ENCODE measurements at places on chromosomes 11 and 22.

GRCh38 chr11:12131943-12132789 lies 21.8 kb downstream of the MICAL2 start:
- no peak for DNase-seq

- DNase-seq = no peak
These were observed 35.7 kb downstream of the CYB5R2 start for GRCh38 chr11:7637447-7638157.

DNA sequence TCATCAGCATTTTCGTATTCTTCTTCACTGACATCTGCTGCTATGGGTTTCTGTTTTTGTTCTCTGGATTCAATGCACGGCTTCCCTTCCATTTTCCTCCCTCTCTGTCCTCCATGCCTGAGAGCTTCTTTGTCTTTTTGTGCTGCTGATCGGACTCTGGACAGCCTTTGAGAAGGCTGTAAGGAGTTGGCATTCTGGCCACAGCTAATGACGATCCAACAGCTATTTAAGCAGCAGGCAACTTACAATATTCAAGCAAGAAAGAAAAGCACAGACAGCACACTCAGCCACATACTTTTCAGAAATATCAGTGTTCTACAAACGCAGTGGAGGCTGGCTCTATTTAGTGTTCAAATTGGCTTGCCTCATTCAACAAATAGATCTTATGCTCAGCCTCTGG lies 60.9 kb upstream of the ZC3H12C start:
- no peak for DNase-seq

DNA sequence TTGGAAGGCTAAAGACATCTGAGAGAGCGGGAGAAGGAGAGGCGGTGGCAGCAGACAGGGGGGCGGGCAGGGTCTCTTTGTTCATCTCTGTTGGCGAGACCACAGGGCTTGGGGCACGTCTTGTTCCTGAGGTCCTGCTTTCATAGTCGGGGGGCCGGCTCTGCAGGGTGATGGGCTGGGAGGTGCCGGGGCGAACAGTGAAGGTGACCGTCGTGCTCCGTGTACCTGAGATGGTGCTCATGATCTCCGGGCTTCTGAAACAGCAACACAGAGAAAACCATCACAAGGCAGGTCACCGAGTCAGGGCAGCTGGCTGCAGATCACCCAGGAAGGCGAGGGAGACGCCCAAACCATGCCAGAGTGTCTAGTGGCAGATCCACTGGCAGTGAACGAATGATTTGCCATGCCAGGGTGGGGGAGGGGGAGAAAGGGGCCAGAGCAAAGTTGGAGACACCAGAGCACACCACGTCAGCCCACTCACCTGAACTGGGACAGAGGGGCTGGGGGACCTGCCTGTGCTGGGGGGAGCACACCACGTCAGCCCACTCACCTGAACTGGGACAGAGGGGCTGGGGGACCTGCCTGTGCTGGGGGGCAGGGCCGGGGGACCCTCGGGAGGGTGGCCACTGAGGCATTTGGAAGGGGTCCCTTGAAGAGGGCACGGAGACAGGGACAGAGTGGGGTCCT lies 75.0 kb downstream of the CTTN start:
- DNase-seq = no peak

GRCh38 chr11:11876458-11876857 lies 34.7 kb downstream of the USP47 start:
- DNase-seq = no peak

DNA sequence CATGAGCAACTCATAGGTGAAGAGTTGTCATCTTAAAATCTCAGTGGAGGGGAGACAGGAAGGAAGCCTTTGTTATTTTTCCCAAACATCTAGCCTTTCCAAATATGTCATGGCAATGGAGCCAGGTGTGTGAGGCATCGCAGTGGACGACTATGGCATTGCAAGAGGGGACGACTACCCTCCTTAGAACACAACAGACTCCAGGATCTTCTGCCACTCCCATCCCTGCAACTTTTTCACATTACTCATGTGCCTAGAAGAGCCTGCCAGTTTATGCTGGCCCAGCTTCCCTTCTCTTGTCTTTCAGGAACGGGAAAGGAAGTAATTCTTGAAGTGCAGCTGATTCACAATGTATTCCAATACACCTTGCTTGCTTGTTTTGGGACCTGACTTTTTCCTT lies 1008.4 kb downstream of the OPCML start:
- no peak for DNase-seq

DNA sequence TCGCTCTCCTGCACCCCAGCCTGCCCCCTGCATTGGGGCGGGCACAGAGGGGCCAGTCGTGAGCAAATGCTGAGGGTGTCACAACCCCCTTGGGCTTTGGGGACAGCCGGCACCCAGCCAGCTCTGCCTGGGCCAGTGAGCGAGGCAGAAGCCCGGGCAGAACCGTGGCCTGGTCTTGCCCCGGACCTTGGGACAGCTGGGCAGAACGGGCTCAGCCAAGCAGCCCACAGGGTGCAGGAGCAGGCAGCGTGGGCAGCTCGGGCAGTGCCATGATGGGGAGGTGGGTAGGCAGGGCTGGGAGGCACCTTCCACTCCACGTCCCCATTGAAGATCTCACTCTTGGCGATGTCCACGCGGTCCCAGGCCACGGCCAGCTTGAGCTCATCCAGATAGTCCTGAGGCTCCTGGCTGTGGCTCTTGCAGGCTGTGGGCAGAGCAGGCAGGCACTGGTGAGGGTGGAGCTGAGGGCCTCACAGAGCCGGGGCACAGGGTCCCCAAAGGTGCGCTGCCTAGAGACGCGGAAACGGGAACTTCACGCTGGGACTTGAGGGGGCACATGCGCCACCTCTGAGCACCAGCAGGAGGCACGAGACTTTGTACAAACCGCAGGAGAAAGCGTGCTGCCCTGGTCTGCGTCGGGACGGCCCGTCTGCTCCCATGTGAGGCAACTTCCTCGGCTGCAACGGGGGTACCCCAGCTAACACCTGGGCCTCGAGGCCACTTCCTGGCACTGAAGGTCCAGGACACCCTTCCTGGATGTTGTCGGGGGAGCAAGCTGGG lies 15.2 kb downstream of the TSSC4 start:
- no peak for DNase-seq

- DNase-seq = no peak
These were observed 97.7 kb downstream of the TEAD1 start for GRCh38 chr11:12771875-12772274.

DNA sequence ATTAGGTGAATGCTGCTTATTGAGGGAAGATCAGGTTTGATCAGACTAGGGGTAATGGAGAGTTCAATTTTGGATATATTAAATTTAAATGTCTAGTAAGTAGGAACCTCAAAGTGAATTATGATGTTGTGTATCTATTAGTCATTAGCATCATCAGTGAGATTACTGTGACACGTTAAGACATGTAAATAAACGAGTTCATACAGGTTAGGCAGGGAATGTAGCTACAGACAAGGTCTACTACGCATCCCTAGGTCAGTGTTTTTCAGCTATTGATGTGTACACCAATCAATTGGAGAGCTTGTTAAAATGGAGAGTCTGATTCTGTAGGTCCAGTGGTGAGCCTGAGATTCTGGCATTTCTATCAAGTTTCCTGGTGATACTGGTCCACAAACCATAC lies 120.1 kb upstream of the LRRC4C start:
- DNase-seq = no peak

GRCh38 chr22:38107692-38108515 lies 2.6 kb downstream of the BAIAP2L2 start:
- peak; percentile 96 for DNase-seq
